Stimulated activated CD8-positive, alpha-beta memory T cell treated with anti-CD3 and anti-CD28 coated beads, Interleukin-15, amount 100 ng/mL, for 4 hours (primary cell): ENCODE measurements at places on chromosomes 4 and X.

DNA sequence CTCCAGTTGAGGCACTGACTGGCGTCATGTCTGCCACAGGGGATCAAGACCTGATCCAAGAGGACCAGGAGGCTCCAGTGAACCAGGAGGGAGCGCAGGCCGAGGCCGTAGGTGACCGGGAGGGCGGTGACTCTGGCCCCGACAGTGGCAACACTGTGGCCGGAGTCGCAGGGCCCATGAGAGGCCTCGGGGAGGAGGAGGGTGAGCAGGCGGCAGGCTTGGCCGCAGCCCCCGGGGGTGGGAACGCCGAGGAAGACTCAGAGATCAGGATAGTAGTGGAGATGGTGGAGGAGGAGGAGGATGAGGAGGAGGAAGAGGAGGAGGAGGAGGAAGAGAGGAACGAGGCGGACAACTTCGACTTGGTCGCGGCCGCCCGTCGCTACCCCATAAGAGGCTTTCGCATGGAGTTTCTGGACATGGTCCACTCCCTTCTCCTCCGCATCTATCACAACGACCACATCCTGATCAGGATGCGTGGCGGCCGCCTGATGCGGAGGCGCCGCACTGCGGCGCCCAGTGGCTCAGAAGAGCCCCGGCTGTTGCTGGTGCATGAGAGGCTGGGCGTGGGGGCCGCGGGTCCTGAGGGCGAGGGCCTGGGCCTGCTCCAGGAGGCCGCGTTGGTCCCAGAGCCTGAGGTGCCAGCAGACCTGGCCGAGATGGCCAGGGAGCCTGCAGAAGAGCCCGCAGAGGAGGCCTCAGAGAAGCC is 560 bp downstream of the CT47C1 start:
- DNase-seq = no peak

DNA sequence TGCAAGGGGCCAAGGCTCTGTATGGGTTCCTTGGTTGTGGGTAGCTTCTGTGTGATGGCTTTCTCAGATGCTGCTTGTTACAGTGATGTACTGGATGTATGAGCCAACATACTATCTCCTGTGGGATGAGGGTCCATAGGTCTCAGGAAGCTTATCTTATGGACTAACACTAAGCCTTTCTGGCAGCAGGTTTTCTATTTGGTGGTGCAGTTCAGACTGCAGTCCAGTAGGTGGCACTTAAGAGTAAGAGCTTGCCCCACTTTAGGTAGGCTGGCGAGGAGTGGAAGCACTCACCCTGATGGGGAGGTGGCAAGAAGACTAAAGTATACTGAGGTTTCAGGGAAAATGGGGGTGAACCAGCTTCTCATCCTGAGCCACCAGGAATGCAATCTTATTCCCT is 306.7 kb upstream of the MAOA start:
- DNase-seq = no peak

- no peak for DNase-seq
These were observed 7.4 kb downstream of the ADRA2C start for GRCh38 chr4:3773552-3774001.

GRCh38 chrX:70916754-70917153 is 8.2 kb upstream of the TEX11 start:
- DNase-seq = no peak

DNA sequence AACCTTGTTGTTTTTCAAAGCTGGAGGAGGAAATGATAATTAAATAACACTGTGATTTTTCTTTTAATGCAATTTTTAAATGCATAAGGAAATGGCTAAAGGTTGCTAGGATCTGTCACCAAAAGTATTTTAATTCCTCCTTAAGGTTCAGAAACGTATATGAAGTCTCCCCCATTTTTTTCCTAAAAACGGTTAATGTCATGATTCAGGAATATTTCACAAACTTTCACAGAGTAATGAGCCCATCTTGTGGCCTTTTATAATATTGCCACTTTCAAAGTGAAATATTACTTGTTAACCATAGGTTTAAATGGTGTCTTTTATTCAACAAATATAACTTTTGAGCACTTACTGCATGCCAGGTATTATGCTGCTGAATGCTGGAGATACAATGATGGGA is 99.5 kb upstream of the USP38 start:
- no peak for DNase-seq

DNA sequence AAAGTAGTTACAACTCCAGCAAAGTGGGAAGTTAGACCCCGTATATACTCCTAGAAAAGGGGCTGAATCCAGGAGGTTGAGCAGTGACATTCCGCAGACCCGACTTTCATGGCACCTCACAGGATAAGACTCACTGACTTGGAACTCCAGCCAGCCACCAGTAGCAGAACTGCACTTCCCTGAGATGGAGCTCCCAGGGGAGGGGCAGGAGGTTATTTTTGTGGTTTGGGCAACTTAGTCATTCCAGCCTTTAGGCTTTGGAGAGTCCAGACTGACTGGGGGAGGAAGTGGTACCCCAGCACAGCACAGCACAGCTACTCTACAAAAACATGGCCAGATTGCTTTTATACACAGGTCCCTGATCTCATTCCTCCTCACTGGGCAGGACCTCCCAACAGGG is 319.1 kb downstream of the PCDH19 start:
- DNase-seq = no peak

DNA sequence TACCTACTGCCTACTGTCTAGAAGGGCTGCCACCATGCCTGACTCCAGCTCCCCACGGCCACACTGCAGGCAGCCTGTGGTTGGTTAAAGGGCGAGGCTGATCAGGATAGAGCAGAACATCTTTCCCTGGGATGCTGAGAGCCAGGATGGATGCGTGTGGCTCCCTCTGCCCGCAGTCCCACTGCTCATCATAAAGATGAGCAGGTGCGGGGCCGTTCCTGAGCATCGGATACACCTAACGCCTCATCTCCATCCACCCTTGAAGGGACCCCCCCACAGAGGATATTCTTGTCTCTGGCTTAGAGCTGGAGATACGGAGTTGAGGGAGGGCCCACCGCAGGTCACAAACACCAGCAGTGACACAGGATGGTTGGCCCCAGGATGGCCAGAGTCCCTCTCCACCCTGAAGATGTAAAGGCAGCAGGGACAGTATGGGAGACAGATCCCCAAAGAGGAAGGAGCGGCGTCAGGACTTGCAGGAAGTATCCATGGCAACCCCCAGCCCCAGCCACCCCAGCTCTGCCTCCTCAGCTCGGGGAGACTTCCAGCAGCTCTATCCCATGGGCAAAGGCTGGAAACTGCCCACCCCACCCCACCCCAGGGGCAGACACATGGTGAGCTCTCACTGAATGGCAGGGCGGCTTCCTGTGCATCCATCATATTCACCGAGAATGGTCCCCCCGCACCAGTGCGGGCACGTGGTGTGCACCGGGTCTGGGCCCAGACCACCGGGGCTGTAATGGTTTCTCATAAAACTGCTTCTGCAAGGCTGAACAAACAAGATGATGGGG is 19.3 kb downstream of the PPP2R2C start:
- DNase-seq = no peak

DNA sequence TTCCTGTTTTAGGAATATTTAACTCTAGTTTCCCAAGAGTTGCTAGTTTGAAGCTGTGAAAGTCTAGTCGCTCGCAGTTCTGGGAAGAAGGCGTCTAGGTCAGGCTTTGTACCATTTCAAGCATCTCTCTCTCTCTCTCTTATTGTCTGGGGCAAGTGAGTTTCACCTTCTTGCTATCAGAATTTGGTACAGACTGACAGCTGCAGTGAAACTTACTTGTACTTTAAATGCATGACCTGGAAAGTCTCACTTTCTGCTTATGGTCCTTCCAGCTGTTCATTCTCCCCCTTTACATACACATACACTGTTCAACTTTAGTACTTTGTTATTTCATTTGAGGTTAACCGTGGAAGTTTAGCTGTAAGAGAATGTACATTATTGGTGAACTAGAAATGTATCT is 4.4 kb downstream of the FRMPD4 start:
- no peak for DNase-seq

DNA sequence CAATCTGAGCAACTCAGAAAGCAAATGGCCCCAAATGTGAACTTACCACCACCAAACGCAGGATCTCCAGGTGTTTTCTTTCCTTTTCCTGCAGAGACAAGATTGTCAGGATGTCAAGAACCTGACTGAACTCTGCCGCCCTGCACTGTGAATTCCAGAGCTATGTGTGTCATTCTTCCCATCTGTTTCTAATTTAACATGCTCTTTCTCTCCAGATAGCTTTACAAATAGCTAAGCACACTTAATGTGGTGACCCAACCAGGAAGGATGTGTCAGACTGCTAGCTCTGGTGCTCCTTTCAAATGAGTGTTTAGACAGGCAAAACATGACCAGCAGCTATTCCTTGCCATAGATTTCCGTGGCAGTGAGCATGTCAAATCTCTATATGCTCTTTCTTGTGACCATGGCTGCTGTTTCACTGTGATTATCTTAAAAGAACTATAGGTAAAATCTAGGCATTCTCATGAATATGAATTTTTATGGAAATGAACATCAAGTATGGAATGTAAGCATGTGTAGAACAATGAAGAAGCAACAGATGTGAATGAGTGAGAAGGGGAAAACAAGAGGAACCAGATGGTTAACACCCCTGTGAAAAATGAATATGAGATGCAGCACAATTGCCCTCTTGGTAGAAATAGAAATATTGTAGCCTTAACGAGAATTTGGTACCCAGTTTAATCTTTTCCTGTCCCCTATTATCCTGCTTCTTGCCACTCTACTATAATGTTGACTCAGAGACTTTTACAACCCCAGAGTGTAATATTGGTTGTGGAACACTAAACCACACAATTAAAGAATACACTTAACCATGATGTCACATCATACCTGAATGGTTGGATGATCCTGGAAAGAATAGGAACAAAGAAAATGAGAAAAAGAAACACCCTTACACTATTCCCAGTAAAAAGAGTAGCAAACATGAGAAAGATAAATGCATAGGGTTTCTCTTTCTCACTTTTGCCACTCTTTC is 247.8 kb upstream of the DKK2 start:
- DNase-seq = no peak

DNA sequence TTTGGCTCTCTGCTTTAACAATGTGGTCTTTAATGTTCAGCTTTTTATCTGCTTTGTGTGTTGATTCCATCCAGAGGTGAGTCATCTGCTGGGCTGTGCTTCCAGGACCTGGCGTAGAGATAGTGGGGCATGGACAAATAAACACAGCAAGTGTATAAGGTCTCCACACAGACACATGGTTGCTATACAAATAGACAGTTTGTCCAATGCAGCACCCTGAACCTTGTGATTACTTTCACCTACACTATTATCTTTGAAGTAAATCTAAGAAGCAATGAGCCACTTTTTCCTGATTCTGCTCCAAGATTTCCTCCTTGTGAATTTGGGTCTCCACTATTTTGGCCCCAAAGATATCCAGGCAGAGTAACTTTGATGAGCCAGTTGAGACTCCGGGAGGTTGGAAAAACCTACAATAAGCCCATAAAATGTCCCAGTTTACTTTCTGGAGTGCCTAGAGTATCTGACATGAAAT is 12.1 kb downstream of the PPARGC1A start:
- DNase-seq = no peak

GRCh38 chr4:185711726-185712125 is 100.3 kb downstream of the SORBS2 start:
- DNase-seq = no peak

DNA sequence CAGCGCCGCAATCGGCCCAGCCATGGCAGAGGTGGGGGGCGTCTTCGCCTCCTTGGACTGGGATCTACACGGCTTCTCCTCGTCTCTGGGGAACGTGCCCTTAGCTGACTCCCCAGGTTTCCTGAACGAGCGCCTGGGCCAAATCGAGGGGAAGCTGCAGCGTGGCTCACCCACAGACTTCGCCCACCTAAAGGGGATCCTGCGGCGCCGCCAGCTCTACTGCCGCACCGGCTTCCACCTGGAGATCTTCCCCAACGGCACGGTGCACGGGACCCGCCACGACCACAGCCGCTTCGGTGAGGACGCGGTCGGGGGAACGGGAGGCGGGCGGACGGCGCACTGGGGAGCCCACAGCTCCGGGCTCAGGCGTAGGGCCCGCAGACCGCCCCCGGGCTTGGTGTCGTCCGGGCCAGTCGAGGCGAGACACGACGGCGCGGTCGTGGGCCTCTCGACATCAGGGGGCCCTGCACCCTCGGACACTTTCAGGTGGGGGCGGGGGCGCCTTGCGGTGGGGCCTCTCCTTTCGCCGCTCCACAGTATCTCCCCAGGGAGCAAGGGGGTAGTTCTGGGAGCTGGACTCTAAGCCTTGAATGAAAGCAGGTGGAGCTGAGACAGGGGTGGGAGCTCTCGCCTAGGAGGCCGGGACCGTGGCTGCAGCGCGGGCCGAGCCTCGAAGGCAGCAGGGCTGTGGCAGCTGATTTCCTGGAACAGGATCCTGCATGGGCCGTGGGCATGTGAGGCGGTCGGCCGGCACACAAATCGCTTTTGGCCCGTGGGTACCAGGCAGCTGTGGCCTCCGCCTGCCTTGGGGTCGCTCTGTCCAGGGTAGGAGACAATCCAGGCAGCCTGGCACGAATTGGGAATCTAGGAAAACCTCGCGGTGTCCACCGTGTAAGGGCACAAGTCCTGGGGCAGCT is 722 bp downstream of the FGF16 start:
- no peak for DNase-seq

GRCh38 chr4:166229799-166230198 is 356.8 kb downstream of the TLL1 start:
- DNase-seq = no peak

- no peak for DNase-seq
These were observed 212.2 kb downstream of the CBR4 start for GRCh38 chr4:168797738-168798375.

DNA sequence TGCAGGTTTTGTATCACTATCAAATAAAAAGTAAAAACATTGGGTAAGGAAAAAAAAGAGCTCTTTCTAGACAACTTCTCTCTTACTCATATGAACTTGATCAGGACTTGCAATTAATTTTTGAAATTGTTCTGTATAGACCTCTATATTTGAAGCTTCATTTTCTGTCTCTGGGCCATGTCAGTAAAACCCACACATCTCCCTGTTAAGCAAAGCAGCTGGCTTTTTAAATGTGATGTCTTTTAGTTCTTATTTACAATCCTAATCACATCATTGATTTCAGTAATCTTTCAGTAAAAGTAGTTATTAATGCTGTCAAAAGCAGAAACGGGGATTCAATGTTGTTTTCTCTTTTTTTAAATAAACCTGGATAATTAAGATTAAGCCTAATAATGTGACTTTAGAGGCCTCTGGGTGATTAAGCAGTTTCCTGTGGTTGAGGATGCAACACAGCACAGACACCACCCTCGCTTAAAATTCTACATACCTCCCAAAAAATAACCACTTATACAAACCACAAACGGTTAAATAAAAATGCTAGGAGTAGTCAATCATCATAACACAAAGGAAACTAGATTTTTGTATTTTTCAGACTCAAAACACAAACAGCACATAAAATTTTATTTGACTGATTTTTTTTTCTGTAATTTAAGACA is 5.2 kb upstream of the PCDH10 start:
- DNase-seq = no peak

GRCh38 chr4:184273166-184274147 is 55.8 kb upstream of the ENPP6 start:
- DNase-seq = no peak

GRCh38 chrX:39519030-39519488 is 578.7 kb downstream of the BCOR start:
- no peak for DNase-seq

DNA sequence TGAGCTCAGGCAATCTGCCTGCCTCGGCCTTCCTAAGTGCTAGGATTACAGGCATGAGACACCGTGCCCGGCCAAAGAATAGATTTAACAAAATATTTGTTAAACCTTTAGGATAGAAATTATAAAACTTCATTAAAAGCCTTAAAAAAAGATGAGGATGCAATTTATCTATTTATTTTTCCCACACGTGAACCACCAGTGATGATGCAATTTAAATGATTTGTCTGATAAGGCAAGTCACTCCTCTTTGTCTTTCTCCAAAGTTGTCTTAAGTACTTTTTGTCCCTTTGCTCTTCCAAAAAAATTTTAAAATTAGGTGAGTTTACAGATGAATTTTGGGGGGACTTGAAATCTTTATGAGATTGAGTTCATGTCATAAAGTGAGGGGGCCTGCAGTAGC is 58.2 kb downstream of the SLC34A2 start:
- DNase-seq = no peak
